MV-4-11 (cell line): ENCODE measurements at places on chromosomes 6 and 20.

- no peak for DNase-seq
These were observed 392.4 kb downstream of the QKI start for GRCh38 chr6:163806755-163807499.

GRCh38 chr6:88561954-88562315, 395.8 kb upstream of the CNR1 start:
- DNase-seq, result no peak

- DNase-seq, result no peak
These were observed 56.1 kb upstream of the B3GAT2 start for GRCh38 chr6:71012866-71013469.

GRCh38 chr6:135233686-135234491, 52.8 kb downstream of the MYB start:
- DNase-seq, result peak; percentile 85

GRCh38 chr6:1287103-1287591, 24.8 kb upstream of the FOXQ1 start:
- peak; percentile 100 for DNase-seq

- no peak for DNase-seq
These were observed at the start of gene COL12A1 for GRCh38 chr6:75205776-75206575. Gene COL12A1 (minus strand): TSS chr6:75206053. CDS start chr6:75202792, 3,261 bp downstream.

DNA sequence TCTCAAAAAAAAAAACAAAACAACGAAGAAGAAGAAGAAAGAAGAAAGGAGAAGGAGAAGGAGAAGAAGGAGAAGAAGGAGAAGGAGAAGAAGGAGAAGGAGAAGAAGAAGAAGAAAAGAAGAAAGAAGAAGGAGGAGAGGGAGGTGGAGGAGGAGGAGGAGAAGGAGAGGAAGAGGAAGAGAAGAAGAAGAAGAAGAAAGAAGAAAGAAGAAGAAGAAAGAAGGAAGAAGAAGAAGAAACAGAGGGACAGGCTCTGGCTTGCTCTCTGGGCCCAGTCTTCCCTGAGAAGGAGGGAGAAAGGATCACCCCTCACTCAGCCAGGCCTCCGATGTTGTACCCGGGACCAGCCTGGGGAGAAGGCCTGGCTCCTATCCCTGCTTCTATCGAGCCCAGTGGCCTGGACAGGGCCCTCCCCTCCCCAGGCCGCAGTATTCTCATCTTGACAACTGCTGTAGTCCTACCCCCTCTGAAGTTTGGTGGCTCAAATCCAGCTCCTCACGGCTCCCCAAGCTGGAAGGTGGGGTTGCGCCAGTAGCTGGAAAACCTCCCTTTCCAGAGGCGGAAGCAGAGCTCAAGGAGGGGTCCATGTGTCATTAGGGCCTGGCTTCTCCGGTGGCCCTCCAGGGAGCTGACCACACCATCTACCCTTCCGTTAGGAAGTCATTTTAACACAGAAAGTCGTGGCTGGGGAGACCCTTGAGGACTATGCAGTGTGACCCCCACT, 18.9 kb downstream of the C6orf132 start:
- DNase-seq, result no peak

- DNase-seq, result peak; percentile 52
These were observed 20.3 kb downstream of the SOX4 start for GRCh38 chr6:21613809-21614208.

DNA sequence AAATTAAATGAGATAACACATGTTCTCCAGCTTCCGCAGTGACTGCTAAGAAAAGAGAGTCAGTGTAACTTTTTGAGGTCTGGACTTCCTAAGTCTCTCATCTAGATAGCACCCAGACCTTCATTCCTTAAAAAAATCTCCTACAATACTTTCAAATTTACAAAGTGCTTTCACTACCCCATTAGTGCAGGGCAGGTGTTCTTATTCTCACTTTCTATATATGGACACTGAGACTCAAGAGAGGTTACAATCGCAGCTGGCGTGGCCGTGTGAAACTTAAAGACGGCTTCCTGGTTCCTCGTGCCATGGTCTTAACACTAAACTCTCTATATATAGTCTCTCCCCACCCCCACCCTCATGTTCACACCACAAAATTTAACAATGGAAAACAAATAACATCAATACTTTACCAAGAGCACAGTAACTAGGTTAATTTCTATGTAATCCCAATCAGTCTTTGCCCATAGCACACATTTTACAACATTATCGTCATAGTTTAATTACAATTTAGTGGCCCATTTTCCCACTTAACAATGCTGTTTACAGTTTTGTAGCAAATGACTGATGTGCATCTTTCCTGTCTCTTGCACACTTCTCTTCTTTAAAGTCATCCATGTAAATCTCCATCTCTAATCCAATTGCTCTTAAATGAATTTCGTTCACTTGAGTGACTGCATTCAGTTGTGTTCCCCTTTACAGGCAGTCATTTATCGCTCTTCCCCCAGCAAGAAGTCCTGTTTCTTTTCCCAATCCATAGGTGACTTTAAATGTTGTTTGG, 78.8 kb upstream of the ARID1B start:
- DNase-seq, result peak; percentile 79

- DNase-seq, result no peak
These were observed 141.1 kb upstream of the CITED2 start for GRCh38 chr6:139515511-139515910.

GRCh38 chr6:45388328-45388727, 10.6 kb upstream of the SUPT3H start:
- DNase-seq, result no peak

GRCh38 chr20:8917084-8917483, 151.8 kb upstream of the PLCB4 start:
- DNase-seq, result no peak

GRCh38 chr6:36109092-36109491, 21.2 kb upstream of the MAPK13 start:
- DNase-seq, result no peak
